ENCODE measurements at places on chromosomes 1 and 21.
A peak's percentile ranks its signal among the peaks of the same experiment; 100 is the strongest.

DNA sequence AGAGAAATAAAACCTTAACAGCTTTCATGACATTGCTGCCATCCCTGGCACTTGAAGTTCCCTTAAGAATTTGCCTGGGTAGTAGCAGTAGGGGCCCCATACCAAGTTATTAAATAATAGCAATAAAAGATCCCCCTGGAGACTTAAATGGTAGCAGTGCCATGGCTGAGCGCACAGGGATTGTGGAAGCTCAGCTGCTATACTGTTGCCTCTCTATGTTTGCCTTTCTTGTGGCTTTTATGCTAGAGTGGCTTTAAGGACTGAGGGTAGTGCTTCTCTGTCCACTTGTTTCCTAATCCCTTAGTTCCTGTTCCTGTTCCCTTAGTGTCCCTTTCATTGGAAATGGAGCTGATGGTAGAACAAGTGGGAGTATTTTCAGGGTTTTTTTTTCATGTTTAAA is 42.1 kb downstream of the NCF2 start:
- DNase-seq: no peak

DNA sequence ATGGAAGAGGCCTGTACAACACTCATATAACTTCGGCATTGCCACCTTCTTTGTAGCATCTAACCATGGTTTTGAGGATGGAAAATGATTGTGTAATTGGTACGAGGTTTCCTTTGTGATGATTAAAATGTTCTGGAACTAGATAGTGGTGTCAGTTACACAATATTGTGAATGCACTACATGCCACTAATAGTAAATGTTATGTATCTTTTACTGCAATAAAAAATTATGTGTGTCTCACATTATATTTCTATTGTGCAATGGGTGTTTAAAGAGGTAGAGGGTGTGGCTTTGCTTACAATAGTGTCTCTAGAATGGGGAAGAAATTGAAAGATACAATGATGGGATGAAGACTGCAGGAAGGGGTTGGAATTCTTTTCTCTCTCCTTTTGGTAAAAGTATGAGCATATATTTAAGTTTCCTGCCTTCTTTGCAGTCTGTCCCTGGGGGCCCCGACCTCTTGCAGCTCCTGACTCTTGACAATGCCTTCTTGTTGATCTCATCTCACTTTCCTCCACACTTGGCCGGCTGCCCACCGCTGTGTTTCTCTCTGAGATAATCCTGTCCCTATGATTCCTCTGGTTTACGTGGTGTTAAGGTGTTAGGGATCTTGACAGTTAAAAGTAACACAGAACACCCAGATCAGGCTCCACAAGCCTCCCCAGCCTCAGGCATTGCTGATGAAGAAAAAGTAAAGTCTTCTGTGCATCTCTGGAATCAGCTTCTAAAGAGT is 39.3 kb downstream of the MTARC1 start:
- DNase-seq: no peak

GRCh38 chr1:96409689-96410088 is 311.9 kb upstream of the PTBP2 start:
- no peak for DNase-seq

GRCh38 chr1:76257823-76258222 is 183.3 kb downstream of the ST6GALNAC3 start:
- DNase-seq: no peak

DNA sequence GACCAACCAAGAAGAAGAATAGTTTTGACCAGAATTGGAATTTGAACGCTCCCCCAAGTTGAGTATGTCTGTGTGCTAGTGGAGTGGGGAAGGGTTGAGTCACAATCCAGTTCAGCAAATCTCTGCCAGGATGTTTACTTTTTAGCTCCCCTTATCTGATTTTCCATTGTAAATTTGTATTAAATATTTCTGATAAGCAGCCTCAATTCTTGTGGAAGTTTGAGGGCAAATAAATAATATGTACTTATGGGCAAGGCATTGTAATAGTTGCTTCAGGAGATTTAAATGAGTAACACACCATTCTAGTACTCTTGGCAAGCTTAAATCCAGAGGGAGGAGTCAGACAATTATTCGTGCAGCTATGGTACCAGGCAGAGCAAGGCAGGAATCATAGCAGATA is 14.4 kb downstream of the CXADR start:
- DNase-seq: no peak

DNA sequence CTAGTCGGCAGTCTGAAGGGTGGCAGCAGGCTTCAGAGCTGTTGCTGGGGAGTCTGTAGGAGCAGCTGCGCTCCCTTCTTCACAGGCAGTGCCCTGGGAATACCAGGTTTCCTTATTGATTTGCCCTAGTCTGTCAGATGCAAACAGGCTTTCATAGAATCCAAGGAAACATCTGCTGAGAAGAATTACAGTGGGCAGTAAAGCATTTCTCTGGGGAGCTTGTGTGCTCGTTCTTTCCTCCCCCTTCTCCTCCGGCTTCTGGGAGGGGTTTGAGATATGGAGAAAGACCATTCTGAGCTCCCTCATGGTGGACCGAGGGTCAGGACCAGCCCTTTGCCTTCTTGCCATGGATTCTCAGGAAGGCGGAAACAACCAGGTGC is 25.4 kb upstream of the PARP1 start:
- no peak for DNase-seq

DNA sequence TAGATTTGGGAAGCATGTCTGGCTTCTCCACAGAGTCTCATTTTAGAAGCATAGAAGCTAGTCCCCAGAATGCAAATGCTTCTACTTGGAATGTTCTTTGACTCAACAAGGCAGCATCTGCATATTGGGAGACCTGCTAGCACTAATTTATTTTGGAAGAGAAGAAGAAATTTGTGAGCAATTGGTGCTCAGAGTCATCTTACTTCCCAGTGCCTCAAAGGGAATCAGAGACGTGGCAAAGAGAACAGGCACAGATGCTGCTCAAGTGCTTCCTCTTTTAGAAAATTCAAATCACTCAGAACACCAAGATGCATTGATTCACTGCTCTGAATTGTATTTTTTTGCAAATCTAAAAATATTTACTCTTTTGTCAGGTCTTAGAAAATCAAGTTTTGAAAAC is 255.7 kb downstream of the BRINP2 start:
- DNase-seq: no peak

DNA sequence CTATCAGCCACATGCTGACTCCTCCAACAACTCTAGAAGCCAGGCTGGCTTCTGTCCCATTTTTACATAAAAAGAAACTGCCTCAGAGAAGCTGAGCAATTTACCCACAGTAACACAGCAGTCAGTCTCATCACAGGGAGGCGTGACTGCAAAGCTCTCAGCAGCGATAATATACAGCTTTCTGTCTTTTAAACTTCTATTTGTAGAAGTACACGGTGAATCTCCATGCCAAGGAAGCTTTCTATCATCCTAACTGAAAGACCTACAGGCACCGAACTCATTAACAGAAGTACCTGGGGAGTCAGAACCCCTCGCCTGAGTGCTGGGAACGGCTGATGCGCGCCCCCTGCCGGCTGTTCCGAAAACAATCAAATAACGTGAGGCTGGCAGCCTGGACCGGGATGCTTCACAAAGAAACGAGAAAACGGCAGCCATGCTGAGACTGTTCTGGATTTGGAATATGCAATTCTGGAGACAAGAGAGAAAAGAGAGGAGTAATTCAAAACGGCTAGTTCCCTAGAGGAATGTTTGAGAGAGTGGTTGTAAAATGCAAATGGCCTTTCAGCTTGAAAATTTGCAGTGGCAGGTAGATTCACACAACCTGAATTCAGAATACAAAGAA is 43.5 kb upstream of the RAB4A start:
- peak; percentile 65 for DNase-seq

GRCh38 chr1:231363624-231364023 is 25.5 kb downstream of the SPRTN start:
- DNase-seq: no peak

DNA sequence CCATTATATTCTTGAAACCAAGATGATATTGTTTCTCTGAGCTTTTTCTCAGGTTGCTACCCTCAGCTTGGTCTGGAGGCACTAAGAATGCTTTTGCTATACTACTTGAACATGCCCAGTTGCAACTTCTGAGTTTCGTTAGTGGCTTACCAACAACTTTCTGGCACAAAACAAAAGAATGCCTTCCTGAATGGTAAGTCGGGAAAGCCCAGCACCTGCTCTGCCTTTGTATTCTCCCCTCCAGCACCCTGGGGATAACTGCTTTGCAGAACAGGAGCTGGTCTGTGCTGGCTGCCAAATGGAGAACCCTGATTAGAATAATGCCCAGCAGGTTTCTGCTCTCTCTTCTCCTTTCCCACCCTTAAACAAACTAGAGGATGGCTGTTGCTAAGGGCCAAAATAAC is 149.3 kb downstream of the TGFB2 start:
- DNase-seq: no peak

DNA sequence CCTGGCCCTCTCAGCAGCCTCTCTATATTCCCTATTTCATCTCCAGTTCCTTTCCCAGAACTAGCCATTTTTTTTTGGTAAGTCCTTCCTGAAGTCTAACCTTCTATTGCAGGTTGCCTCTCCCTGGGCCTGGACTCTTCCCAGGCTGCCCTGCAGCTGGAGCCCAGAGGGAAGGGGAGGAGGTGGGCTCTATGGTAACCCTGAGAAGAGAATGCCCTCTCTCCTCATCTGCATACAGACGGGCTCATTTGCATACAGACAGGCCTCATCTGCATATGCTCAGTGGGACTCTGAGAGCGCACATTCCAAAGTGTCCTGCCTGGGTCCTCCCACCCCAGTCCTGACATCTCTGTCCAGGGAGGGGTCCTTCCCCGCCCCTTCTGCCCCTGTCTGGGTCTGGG is 32.7 kb downstream of the RHBG start:
- DNase-seq: no peak

- no peak for DNase-seq
These were observed 205.3 kb downstream of the FGGY start for GRCh38 chr1:59502009-59502691.

DNA sequence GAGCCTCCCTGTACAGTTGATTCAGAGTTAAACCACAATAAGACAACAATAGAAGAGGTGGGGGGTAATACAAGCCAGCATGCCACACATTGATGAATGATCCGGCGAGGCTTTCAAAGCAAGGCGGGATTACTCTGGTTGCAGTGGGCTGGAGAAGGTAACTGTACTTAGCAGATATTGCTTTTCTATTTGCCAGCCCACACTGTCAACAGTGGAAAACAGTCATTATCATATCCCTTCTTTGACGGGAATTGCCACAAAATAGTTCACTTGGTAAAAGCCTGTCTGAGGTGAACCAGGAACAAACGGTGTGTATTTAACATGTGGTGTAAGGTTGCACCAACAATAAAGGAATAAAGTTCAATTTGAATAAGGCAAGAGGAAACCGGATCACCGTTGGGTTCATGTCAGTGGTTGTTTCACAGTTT is 5.8 kb upstream of the KCNJ15 start:
- no peak for DNase-seq

DNA sequence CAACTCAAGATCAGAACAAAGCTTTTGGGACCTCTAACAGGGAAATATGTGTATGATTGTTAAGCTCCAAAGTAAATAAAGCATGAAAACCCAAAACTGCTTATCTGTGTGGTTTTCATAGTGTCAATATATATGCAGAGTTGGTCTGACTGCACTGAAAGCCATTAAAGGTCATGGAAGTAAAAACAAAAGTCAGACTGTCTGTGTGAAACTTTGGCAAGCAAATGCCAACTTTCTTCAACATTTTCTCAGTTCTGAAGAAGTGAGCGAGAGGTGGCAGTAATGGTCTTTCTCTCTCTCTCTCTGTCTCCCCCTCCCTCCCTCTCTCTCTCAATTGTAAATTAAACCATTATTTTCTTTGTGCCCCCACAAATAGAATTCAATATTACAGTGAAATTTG is 100.1 kb upstream of the S1PR1 start:
- peak; percentile 50 for DNase-seq

DNA sequence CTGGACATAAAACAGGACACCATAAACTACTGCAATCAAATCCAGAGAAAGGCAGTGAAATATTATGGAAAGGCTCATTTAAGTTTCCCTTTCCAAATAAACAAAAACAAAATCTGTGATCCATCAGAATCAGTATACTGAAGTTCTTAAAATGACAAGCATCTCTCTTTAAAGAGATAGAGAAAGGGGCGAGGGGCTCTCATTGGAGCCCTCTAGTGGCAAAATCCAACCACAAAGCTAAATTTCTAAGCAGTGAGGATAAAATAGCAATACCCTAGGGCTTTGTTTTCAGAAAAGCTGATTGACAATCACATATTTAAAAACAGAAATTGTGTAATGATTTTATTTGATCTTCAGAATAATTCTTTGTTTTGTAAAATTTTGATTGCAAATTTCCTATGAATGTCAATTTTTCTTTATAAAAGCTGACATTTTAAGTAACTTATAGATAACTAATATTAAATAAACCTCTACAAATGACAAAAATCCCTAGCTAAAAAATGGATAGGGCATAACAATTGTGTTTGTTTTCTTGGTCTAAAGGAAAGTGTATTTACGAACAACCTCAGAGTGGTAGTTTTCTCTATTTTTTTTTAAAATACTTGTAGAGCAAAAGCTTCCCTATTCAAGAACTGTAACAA is 138.2 kb downstream of the COL24A1 start:
- DNase-seq: no peak

DNA sequence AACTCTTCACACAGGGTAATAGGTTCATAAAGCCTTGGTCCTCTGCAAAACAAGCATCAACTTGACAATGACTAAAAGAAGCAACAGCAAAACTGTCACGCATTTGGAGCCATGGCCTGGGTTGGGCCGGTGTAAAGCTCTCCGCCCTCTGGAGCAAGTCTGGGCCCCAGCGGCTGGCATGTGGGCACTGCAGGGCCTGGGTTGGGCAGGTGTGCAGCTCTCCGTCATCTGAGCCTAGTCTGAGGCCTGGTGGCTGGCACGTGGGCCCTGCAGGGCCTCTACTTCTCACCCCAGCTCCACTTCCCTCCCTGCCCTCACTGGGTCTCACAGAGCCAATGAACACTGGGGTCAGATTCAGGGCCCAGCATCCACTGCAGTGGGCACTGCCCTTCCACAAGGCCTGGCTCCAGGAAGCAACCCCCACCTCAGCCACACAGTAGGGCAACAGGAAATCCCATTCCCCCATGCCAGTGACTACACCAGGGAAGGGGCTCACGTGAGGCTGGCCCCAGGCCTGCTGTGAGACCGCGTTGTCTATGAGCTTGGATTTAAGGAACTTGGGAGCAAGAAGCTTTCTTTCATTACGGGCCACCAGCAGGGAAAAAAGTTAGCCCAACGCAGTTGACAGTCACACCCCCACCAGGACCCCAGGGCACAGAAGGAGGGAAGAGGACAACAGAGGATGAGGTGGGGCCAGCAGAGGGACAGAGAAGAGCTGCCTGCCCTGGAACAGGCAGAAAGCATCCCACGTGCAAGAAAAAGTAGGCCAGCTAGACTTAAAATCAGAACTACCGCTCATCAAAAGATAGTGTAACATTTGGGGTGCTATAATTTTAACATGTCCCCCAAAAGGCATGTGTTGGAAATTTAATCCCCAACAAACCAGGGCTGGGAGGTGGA is 52.7 kb downstream of the NPHP4 start:
- no peak for DNase-seq

DNA sequence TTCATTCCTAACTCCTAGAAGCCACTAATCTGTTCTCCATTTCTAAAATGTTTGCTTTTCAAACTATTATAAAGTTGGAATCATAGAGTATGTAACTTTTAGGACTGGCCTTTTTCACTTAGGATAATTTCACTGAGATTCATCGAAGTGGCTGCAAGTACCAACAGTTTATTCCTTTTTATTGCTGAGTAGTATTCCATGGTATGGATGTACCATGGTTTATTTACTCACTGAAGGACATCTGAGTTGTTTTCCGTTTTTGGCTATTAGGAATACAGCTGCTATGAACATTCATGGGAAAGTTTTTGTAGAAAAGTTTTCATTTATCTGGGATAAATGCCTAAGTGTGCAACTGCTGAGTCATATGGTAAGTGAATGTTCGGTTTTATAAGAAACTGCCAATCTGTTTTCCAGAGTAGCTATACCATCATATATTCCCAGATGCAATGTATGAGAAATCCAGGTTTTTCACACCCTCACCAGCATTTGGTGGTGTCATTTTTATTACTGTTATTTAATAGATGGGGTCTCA is 66.3 kb downstream of the SLC27A3 start:
- no peak for DNase-seq

All from T-helper 2 cell treated with Interferon-gamma antibody and Interleukin-4, amounts not matched to agents 5 μg/mL and 100 μg/mL, for 36 hours (primary cell).